Tongue (tissue), 3 donors: ENCODE measurements at places on chromosomes 5 and 9.

- no peak for DNase-seq
These were observed 22.3 kb upstream of the SNAPC3 start for GRCh38 chr9:15400281-15400941.

- DNase-seq = no peak
These were observed 362.3 kb downstream of the FAM170A start for GRCh38 chr5:119991625-119992024.

- DNase-seq = no peak
These were observed 11.7 kb downstream of the SPDL1 start for GRCh38 chr5:169595172-169595820.

GRCh38 chr9:122075135-122076030 lies 17.7 kb downstream of the TTLL11 start:
- peak; percentile 74 for DNase-seq

DNA sequence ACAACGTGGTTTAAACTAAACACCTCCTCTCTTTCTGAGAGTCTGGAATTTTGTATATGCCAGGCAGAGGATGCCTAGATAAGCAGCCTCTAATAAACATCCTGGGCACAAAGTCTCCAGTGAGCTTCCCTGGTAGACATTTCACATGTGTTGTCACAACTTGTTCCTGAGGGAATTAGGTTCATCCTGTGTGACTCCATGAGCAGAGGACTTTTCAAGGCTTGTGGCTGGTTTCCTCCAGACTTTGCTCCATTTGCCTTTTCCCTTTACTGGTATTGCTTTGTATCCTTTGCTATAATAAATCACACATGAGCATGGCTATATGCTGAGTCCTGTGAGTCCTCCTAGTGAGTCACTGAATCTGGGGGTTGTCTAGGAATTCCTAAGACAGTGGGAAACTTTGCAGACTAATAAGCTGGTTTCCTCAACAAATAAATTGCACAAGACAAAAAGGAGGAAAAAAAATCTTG lies 77.4 kb downstream of the NR2F1-AS1 start:
- DNase-seq = no peak

DNA sequence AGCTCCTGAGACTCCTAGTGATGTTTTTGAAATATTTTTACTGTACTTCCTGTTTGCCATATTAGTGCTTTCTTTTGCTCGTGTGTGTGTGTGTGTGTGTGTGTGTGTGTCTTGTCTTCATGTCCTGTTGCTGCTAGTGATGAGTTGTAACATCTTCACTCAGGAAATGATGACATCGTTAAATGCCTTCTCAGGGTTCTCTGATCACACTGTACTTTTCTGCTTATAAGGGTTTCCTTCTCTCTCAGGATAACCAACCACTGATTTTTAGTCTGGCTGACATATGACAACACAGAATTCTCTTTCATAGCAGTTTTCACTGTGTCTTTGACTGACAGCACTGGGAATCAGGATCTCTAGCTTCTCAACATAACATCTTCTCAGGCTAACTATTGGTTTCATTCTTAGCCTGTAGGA lies 16.1 kb downstream of the SV2C start:
- no peak for DNase-seq

DNA sequence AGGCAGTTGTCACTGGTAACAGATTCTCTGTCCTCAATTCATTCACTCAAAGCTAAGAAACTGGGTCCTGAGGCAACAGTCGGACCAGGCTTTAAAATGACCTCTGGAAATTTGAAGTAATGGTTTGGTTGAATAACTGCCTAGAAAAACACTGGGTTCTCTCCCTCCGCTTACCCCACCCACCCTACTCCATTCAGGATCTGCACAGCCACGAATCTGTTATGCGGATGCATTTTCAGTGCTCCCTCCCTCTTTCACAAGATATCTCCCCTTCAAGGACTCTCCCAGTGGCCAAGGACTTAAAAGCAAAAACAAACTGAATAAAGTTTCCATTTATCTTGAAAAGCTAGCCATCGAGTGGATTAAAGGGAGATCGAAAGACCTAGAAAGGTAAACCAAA lies 260.2 kb upstream of the ANKRD55 start:
- DNase-seq = no peak

GRCh38 chr9:107337676-107338590 lies 54.9 kb downstream of the RAD23B start:
- DNase-seq = peak; percentile 39

DNA sequence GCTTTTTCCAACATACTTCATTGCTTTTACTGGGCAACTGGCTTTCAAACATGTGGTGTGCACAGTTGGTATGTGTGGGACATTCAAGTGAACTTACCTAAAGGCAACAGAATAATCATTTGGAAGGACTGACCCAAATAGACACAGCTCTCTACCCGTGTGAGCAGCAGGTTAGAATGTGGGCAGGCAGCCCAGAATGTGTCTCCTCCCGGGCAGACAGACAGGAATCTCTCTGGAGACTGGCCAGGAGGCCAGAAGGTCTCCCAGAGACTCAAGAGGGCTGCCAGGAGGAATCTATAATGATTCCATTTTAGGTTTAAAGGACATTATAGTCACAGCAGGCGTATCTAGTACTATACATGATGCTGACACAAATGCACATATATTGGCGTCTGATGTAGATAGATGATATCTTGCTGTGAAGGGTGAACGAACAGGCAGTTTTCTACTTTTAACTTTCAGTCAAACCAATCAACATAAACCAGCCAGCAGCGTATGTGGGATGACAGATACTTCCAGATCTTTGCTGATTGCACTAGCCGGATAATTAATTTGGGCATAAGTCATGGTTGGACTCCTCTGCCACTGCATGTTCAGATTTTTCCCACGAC lies 297.4 kb upstream of the ZNF608 start:
- peak; percentile 83 for DNase-seq

GRCh38 chr9:98903961-98904411 lies 39.7 kb upstream of the COL15A1 start:
- peak; percentile 75 for DNase-seq

- DNase-seq = no peak
These were observed 5.9 kb downstream of the COL15A1 start for GRCh38 chr9:98949565-98949964.

GRCh38 chr5:33608344-33609041 lies 167.7 kb downstream of the TARS1 start:
- DNase-seq = peak; percentile 21

DNA sequence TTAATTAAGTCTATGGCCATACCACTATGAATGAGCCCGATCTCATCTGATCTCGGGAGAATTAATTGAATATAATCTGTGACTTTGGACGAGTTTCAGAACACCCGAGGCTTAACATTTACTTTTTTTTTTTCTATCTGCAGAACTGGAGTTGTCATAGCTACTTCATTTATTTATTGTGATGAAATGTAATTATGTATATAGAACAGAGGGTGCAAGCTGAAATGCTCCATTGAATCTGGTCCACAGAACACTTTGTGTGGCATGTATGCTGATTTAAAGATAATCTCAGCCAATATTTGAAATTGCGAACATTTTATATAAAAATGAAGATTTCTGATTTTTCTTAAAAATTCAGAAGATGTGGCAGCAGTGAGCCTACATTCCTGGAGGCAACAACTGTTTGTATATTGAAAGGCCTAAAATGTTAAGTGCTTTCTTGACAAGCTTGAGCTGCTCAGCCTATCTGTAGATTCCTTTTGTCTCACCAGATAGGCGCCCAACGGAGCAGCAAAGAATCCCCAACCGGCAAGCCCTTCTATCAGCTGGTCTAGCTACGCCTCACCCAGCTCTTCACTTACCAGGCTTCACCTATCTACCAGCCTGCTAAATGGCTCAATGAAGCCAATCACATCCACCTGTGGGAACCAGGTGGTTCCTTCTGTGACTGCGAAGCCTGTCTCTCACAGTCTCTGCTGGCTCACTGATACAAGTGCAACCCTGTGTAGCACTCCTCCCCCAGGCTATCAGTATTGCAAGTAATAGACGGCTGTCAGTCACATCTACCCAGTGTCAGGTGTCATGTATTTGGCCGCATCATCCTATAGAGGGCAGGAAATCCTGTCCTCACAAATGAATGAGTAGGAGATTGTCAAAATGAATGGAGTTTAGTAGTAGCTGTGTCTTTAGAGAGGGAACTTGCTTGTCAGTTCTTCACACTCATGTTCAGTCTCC lies 170.6 kb upstream of the MRPS30 start:
- DNase-seq = no peak

GRCh38 chr5:41925555-41925951 lies 472 bp downstream of the FBXO4 start:
- DNase-seq = peak; percentile 59

GRCh38 chr9:84271531-84271900 lies 69.0 kb downstream of the SLC28A3 start:
- peak; percentile 94 for DNase-seq

DNA sequence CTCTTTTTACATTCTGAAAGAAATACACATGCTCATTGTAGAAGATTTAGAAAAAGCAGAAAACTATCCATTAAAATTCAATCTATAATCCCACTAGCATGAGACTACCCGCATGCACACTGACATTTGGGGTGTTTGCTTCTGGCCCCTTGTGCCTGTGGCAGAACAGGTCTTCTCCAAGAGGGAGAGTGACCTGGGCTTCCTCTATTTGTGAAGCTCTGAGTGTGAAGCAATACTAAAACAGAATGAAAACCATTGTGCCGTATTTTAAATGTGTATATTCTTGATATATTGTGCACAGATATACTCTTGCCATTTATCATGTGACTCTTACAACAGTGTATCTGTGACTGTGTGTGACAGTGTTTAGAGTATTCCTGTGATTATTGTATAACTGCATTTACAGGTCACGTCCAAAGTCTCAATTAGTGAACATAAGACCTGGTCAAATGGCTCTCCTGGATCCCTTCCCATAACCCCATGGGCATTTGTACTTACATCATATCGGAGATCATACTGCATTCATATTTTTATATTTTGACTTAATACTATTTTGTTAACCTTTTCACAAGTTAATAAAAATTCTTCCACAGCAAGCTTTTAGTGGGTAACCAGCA lies 14.7 kb upstream of the CPEB4 start:
- no peak for DNase-seq

DNA sequence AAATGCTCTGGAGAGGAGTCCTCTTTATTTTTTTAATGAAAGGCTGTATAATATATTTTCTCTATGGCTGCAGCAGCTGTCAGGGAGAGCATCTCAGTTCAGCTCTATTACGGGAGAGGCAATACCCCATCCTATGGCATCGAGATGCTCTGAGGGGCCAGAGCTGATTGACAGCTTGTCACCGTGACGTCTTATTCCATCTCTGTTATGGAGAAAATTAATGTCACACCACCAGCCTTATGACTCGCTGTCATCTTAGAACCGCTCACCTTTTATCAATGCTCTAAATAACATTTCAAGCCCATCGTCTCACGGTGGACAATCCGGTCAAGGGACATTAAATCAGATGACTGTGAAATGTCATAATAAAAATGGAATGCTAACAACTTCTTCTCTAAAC lies 273.5 kb downstream of the SLF1 start:
- no peak for DNase-seq

- DNase-seq = no peak
These were observed 31.7 kb upstream of the GNE start for GRCh38 chr9:36289836-36290435.

DNA sequence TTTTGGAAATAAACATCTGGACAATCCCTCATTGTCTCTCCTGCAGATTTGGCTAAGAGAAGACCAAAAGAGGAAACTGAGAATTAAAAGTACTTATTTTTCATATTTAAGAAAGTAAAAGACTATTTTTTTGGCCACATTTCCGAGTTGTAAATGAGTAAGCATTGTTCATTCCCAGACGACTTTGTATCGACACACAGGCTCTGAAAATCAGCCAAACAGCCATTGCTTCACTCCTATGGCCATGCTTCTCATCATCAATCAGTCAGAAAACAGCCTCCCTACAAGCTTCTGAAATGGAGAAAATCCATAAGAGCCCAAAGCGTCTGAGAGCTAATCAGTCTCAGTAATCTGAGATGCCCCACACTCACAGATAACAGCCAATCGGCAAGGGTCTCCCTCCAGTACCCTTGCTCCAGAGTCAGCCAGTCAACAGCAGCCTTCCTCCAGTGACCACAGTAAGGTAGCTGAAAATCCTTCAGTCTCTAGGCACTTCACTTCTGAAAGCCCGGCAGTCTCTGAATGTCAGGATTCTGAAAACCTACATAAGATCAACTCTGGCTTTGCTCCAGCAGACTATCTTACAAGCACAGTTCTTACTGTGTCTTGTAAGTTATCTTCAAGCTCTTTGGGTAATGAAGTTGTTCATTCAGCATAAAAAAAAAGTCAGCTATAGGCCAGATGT lies 30.9 kb downstream of the CDO1 start:
- peak; percentile 29 for DNase-seq

DNA sequence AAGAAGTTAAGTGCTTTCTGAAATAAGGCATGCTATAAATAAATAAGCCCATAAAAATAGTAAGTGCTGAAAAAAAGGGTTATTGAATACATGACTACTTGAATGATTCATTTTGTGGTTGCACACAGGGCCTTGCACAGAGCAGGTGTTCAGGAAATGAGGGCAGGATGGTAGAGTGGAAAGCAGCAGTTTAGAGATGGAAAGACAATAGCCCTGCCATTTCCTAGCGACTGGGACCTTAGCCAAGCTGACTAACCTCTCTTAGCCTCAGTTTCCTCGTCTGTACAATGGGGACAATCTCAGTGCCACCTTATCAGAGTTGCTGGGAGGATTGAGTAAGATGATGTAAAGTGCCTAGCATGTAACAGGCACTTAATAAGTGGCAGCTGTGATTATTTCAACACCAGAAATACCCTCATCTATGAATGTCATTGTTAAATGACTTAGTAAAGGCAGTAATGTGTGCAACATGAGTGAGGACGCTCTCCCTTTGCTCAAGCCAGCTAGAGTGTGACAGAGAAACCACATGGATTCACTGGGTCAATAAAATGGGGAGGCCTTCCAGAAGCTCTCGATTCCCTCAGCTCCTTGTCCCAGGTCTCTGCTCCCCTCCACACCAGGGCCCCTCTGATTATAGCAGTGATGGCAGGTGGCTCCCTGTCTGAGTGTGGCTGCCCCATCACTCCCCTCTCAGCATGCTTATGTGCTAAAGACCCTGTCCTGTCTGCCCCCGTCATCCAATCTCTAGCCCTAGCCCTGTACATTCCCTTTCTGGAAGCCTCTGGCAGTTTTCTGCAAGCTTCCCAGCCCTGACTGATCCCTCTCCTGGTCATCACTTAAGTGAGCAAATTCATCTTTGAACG lies 16.0 kb upstream of the PHF19 start:
- no peak for DNase-seq

DNA sequence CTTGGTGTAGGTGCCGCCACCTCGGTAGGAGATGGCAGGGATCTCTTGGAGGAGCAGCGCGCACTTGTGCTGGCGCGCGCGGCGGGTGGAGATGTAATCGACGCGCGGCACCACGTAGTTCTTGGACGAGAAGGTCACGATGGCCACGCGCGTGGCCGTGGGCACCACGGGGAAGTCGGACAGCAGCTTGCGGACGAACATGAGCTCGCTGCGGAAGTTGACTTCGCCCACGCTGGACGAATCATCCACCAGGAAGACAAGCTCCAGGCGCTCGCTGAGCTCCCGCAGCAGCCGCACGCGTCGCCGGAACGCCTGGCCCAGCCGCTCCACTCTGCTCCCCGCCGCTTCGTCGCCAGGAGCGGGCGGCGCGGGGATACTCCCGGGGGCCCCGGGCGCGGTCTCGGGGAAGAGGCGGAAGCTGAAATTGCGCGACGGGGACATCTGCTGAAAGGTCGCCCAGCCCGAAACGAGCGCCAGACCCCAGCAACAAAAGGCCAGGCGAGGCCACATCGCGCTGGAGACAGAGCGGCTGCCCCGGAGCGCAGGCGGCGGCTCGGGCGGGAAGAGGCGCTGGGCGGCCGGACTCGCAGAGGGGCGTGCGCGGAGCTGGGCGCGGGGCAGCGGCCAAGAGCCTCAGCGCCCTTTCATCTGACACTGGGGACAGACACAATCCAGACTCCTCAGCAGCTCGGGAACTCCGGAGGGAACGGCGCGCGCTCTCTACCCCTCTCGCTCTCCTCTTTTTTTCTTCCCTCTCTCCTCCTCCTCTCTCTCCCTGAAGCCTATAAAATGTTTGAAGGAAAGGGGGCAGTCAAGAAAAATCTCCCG lies at the start of gene SVEP1:
TSS of gene SVEP1 (minus strand) at position 708 of the 828 bp plus-strand sequence. CDS start at position 510, 198 bp downstream.
- DNase-seq = peak; percentile 70
